ENCODE measurements at places on chromosomes 6 and 20.

GRCh38 chr6:65999288-65999791, 292.3 kb upstream of the EYS start:
- no peak for DNase-seq

DNA sequence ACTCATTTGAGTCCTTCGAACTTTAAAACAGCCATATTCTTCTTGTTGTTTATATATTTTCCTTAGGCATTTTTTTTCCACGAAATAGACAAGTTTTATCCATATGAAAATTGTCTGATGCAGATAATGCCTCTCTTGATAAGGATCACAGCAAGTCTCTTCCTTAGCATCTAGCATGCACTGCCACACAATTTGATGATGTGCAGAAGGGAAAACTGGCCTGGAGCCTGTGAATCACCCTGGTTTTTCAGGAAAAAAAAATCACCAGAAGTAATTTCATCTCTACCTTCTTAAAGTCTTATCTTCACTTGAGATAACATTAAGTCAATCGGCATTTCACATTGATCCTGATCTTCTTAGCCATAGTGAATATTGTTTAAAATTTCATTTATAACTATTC, 199.8 kb downstream of the TENT5A start:
- DNase-seq = no peak

GRCh38 chr20:5531318-5532081, 214.7 kb upstream of the PROKR2 start:
- DNase-seq = no peak

DNA sequence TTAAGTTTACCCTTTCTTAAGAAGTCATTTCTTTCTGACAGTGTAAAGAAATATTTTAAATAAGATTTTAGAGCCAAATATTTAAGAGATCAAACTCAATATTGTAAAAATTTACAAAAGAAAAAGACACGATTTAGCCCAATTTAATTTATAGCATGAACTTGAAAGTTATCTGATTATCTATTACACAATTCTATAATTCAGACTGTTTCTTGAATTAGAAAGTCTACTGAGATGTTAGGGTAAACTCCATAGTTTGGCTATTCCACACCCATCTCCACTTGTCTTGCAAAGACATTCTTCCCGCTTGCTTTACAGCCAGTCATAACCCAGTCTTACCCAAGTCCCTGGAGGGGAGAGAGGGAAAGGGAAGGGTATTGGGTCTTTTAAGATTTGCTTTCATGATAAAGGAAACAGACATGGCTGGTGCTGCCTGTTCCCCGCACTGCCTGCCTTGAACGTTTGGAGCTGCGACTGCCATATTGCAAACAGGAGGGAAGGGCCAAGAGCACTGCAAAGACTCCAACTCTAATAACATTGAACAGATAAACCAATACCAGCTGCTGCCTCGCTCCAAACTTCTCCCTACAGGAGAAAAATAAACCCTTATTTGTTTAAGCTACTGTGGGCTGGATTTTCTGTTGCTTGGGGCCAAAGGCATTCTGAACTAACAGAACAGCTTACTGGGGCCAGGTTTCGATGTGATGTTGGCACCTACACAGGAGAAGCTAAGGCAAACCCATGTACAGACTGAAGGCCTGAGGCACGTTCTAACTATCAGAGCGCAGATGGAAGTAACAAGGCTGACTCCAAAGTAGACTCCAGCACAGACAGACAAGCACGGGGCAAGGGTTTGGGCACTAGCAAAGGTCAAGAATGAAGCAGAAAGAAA, 552.3 kb upstream of the JARID2 start:
- no peak for DNase-seq

DNA sequence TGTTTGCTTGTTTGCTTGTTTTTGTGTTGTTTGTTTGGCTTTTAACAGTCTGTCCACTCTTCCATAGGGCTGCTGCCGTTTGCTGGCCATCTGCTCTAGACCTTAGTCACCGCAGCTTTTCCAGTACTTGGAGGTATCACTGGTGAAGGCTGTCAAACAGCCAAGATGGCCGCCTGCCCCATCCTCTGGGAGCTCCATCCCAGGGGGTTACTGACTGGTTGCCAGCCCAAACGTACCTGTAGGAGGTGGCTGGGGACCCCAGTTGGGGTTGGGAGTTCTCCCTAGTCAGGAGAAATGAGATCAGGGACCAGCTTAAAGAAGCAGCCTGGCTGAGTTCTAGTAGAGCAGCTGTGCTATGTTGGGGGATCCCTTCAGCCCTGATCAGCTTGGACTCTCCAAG, 418.4 kb downstream of the KHDRBS2 start:
- no peak for DNase-seq

DNA sequence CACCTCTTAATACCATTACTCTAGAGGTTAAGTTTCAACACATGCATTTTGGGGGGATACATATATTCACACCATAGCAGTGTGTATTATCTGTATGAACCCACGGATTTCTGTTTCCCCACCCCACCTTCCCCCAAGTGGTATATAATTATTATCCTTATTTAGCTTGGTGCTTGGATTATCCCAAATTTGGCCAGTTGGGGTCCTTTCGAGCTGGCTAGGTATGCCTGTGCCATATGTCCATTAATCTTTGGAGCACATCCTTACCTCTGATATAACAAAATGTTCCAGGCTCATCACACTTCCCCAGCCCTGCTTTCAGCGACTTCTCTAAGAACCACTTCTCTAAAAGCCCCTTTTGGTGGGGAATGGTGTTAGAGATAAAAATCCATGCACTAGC, 118.7 kb upstream of the MLIP start:
- DNase-seq = no peak

- no peak for DNase-seq
These were observed 152.0 kb downstream of the CEBPB start for GRCh38 chr20:50342638-50343102.

DNA sequence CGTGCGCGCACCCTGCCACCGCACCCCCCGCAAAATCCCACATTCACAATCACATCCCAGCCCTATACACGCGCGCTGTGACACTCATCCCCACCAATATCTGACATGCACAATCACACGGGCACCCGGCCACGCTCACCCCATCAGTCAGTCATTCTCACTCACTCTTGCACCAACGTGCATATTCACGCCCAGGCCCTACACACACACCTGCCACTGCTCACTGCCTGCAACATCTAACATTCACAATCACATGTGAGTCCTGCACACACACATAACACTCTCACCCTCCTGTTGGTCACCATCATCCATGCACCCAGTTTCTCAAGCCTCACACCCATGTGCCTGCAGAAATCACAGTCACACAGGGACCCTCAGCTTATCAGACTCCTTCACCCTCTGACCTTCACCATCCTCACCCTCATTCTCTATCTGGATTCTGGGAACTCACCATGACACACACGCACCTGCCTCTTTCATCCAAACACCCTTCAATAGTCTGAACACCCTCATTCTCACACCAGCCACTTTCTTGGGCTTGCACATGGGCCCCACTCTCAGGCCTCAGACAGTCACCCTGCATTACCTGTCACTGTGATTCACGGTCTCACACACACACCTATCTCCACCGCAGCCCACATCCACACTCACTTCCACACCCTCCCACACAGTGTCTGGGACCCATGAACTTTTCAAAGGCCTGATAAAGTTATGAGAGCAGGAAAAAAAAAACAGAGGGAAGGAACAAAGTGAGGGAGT, 748 bp upstream of the ATP9A start:
- no peak for DNase-seq

GRCh38 chr20:58693226-58694006, 816 bp downstream of the NPEPL1 start:
- no peak for DNase-seq
